ENCODE measurements at places on chromosomes 4 and X.

- DNase-seq: no peak
These were observed 30.6 kb downstream of the SETD7 start for GRCh38 chr4:139525414-139525813.

- DNase-seq: no peak
These were observed 32.2 kb downstream of the SGMS2 start for GRCh38 chr4:107856901-107857300.

DNA sequence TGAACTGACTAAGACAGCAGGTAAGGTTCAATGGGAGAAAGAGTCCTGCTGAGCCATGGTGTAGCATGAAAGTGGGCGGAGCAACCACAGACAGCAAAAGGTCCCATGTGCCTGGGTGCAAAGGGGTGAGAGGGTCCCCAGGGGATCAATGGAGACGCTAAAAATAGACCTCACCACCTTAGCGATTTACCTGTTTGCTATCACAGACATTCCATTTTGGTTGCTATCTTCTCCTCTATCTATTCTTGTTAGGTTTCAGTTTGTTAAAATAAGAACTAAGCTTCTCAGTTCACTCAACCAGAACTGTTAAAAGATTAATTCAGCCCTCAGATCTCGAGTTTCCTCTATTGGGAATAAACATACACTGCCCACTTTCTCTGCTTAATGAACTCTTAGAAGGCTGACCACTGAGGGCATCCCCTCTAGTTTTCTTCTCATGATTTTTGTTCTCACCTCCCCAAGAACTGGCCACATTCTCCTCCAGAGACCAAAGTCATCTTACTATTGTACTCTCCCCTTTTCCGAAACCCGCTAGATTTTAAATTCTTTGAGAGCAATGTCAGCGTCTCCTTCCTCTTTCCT is 136.7 kb downstream of the PARM1 start:
- no peak for DNase-seq

GRCh38 chrX:49290215-49290614 is 13.2 kb upstream of the GAGE10 start:
- DNase-seq: no peak

DNA sequence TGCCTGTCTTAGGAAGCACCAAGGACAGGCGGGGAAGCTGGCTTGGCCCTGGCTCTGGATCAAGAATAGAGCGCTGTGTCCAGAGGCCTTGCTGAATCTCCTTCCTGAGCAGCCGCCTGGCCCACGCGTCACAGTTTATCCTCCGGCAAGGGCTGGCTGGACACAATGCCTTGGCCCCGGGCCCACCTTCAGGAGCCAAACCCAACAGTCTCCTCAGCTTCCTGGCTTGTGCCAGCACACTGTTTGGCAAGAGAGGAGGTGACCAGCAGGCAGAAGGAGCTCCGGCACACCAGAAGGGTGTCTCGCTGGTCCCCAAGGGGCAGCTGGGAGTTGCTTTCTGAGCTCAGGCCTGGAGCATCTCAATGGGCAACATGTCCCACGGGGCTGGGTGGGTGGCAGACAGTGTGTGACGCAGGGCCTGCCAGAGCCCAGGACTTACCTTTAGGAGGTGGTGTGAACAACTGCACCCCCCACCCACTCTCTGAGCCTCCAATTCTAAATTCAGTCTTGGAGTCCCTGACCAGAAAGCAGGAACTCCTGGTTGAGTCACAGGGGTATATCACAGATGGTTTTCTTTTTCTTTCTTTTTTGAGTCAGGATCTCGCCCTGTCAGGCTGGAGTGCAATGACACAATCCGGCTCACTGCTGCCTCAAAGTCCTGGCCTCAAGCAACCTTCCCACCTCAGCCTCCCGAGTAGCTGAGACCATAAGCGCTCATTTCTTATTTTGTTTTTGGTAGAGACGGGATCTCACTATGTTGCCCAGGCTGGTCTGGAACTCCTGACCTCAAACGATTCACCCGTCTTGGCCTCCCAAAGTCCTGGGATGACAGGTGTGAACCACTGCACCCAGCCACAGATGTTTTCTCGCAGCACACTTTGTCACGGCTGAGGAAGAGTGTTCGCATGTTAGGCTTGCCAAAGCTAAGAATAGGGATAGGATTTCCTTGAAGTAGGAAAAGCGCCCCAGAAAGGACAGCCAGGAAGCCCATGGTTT is 361.2 kb downstream of the BCOR start:
- DNase-seq: no peak

GRCh38 chr4:150457802-150458201 is 124.1 kb upstream of the MAB21L2 start:
- no peak for DNase-seq

DNA sequence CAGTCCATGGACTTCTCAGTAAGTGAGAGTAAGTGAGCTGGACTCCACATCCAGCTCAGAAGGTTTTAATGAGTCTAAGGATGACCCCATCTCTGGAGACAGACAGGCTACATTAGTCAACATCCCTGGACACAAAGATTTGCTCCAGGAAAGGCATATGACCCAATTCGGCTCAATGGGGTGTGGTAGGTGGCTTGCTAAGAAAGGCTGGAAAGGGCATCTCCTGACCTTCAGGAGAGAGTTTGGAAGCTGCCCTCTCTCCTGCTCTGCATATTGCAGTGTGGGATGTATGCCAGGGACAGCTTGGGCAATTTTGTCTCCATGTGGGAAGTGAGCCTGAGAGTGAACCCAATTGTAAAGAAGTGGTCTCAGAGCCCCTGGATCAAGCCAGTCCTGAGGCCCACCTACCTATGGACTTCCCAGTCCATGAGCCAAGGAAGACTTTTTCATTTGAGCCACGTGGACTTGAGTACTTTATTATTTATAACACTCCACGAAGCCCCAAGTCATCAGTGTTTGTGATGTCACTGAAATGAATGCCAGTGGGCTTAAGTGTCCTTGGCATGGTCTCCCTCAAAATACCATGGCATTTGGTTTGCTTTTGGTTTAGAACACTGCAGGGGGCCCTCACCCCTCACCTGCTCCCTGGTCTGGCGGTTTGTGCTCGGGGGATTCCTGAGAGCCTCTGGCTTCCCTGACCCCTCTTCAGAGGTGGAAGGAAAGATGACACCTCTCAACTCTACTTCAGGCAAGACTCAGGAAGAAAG is 10.4 kb upstream of the ABLIM2 start:
- no peak for DNase-seq

DNA sequence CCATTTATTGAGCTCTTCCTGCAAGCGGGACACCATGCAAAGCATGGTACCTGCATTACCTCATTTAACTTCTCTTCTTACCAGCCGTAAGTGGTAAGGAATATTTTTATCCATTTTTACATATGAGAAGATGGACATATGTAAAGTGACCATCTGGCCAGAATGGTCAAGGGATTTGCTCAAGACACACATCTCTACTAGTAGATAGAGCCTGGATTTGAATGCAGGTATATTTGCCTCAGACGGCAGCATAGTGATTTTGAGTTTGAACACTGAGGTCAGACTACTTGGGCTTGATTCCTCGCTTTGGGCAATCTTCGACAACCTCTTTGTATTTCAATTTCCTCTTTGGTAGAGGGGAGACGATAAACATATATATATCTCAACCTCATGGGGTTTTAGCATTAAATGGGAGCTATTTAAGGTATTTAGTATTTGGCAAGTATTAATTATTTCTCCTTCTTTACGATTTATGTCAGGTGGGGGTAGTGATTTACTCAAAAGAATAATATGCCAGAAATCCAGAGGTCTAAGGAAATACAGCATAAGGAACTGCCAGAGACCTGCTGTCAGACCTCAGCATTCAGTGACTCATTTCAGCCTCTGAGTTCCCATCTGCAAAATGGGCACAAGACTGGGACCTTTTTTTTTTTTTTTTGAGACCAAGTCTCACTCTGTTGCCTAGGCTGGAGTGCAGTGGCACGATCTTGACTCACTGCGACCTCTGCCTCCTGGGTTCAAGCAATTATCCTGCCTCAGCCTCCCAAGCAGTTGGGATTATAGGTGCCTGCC is 34.6 kb upstream of the CHRNA9 start:
- DNase-seq: no peak

GRCh38 chr4:25821899-25822298 is 40.9 kb downstream of the SEL1L3 start:
- DNase-seq: no peak

DNA sequence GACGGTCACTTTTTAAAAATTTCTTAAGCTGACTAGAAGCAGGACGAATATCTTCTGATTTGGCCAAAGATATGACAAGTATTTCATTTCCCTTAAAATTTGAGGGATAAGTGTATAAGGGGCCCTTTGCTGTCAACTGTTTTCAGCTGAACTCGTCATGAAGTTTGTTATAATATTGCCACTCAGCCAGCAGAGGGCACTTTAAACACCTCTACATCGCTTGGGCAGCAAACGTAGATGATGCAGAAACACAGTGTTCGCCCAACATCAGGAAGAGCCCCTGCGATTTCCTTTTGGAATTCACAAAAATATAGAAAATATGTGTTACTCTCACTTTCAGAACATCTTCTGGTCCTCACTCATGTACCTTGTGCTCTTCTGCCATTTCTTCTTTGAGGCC is 435.7 kb upstream of the FMR1 start:
- no peak for DNase-seq

GRCh38 chrX:4320436-4320947 is 607.0 kb upstream of the PRKX start:
- DNase-seq: no peak

GRCh38 chr4:184648313-184649025 is 778 bp downstream of the CASP3 start:
- peak; percentile 4 for DNase-seq

DNA sequence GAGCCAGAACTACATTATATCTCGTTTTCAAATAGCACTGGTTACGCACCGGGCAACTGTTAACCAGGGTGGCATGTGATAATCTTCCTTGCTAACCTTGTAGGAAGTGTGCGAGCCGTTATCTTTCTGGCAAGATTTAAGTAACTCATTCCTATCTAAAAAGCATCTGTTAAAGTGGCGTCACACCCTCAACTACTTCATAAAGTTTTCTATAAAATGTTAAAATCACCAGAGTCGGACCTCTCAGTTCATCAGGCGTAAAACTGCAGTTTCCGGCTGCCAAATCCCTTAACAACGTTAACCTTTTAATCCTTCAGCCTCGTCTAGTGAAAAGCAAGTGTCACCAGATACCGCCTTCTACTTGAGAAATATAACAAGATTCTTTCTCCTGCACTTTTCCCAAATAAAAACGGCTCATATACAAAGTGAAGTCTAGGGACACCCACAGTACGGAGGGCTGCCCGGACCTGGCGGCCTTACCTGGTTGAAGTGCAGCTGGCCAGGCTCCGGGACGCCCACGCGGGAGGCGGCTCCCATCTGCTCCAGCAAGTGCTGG is 1.2 kb downstream of the SLC39A8 start:
- no peak for DNase-seq

- no peak for DNase-seq
These were observed 593 bp upstream of the JAKMIP1 start for GRCh38 chr4:6200922-6201362.

- DNase-seq: no peak
These were observed 26.7 kb downstream of the PDK3 start for GRCh38 chrX:24491741-24492140.

- no peak for DNase-seq
These were observed 280.1 kb upstream of the PPARGC1A start for GRCh38 chr4:24169956-24170355.

GRCh38 chr4:126725906-126726305 is 906.9 kb upstream of the INTU start:
- no peak for DNase-seq

- DNase-seq: no peak
These were observed 11.8 kb upstream of the SH3RF1 start for GRCh38 chr4:169282429-169283113.

GRCh38 chrX:129478516-129478915 is 44.8 kb downstream of the SMARCA1 start:
- no peak for DNase-seq

DNA sequence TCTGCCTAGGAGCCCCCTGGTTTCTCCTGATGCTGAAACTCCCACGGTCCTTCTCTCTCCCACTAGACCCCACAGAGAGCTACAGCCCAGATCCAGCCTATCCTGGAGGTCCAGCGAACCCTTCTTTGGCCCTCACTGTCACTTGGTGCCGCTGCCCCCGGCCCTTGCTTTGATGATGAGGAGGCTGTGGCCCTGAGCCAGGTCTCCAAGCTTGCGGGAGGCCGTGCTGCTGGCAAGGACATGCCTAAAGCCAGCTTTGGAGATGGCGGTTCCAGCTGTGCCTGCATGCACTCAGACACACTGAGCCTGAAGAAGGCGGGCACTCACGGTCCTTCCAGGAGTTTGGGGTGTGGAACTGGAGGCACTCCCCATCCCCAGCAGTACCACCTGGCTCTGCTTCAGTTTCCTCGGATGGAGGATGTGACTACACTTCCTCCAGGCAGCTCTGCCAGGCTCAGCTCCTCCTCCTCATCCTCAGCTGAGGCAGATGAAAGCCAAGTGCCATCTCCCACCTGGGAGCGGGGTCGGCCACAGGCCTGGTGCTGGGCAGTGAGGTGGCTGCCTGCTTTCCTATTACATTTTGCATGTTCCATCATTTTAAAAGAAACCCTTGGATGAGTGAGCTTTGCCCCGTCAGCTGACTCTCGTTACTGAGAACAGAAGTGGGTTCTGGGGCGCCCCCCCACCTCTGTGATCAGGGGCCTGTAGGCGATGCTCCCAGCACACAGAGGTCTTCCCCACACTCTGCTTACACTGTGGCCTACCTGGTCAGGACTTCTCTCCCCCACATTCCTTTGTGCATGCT is 9.0 kb downstream of the TNIP2 start:
- no peak for DNase-seq

DNA sequence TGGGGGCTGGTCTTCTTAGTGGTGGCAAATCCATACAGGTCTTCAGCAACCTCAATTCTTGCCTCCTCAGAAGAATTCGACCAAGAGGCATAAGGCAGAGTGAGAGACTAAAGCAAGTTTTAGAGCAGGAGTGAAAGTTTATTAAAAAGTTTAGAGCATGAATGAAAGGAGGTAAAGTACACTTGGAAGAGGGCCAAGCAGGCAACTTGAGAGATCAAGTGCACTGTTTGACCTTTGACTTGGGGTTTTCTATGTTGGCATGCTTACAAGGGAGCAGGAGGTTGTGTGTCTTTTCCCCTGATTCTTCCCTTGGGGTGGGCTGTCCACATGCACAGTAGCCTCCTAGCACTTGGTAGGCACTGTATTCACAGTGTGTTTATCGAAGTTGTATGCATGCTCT is 91.2 kb downstream of the CPE start:
- no peak for DNase-seq

DNA sequence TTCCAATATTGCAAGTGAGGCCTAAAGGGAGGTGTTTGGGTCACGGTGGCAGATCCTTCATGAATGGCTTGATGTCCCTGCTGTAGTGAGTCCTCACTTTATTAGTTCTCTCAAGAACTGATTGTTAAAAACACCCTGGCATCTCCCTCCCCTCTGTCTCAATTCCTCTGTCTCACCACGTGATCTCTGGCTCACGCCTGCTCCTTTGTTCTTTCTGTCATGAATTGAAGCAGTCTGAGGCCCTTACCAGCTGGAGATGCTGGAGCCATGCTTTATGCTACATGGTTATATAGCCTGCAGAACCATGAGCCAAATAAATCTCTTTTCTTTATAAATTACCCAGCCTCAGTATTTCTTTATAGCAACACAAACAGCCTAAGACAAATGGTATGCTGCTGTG is 980.7 kb upstream of the GRIA3 start:
- DNase-seq: no peak

- DNase-seq: no peak
These were observed 150.9 kb downstream of the SPRY1 start for GRCh38 chr4:123547216-123548165.

GRCh38 chr4:118797558-118798142 is 38.3 kb downstream of the SEC24D start:
- no peak for DNase-seq

Data from stimulated activated CD4-positive, alpha-beta T cell treated with anti-CD3 and anti-CD28 coated beads, Interleukin-15, amount 100 ng/mL, for 1 hour (primary cell).